Urothelium cell line (cell line): ENCODE measurements at places on chromosomes 13 and 19.
A peak's percentile ranks its signal among the peaks of the same experiment; 100 is the strongest.

DNA sequence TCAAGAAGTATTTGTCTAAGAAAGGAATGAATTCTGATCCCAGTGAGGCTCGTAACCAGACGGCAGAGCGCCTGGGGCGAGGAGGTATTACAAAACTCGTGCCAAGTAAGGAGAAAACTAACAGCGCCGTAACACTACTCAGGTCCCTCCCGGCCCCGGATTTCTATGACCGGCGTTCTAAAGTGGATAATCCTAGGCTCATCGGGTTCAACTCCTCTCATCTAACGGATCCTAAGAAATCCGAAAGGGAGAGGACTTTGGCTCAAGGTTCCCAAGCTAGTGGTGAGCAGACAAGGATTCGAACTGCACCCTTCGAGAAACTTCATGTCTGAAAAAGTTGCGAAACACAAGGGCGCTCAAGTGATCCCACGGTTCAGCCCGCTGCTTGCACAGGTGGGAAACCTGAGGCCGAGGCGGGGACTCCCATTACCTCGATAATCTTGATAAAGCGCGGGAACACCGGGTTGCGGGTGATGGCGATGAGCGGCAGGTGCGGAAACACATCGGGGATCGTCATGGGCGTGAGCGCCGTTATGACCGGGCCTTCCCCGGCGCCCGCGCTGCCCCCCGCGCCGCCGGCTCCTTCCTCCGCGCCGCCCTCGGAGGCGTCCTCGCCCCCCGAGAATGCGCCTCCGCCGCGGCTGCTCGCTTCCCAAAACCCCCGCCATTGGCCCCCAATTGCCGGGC is 529 bp downstream of the LONP1 start:
- no peak for DNase-seq

DNA sequence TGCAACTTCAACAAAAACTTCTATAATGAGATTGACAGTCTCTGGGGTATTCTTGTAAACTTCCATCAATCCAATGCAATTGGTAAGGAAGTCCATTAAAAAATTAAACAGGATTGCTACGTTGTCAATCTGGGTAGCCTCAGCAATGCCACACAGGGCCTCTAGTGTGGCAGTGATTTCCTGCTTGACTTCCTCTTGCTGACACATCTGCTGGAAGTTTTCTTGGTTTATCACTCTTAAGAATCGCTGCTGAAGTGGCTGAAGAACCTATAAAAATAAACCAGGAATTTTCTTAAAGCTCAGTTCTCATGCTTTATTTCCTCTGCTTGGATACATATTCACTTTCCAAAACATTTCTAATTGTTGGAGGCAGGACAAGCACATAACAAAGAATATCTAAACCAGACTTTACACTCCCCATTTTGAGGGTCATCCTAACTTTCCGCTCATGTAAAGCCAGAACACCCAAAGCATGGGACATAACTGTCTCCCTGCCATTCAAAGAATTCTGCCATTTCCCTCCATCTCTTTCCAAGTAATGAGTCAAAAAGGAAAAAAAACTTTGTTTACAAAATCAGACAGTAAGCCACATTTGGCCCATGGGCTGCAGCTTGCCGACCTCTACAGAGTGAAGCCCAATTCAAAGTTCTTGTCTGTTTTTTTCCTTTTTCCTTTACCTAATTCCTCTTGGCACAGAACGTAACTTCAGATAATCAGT is 23.2 kb upstream of the EEF1AKMT1 start:
- no peak for DNase-seq

GRCh38 chr13:77362166-77362565 is 35.3 kb upstream of the MYCBP2 start:
- DNase-seq, result no peak

DNA sequence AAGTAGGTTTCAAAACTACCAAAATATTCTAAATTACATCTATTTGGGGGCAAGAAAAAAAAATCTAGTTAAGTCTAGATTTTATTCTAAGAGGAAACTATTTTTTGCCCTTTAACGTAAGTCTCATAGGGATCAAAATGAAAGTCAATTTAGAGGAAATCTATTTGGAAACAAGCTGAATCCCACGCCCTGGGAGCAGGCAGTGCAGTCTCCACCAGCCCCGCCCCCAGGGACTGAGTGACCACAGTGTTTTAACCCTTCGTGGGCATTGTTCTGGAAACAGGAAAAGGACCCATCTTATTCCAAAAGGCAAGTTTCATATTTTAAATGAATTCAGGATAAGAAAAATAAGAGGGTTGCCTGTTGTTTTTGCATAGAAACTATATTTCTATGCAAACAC is 209.7 kb downstream of the SPRY2 start:
- DNase-seq, result peak; percentile 39

- no peak for DNase-seq
Measured at GRCh38 chr13:65929436-65929835, 1300.7 kb downstream of the PCDH9 start.

DNA sequence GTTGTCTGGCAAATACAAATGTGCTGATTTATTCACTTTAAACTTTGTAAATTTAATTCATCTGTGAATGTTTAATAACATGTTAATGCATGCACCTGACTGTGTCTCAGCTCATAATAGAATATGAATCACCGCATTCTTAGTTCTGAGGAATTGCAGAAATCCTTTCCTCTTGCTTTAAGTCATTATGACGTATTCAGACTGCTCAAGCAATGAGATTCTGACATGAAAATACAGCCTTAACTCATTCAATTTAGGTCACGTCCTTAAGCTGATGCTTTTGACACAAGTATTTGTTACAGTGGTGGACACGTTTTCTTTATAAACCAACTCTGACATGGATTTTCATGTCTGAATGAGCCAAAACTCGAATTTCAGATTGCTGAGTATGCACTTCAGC is 541.0 kb upstream of the KLF12 start:
- no peak for DNase-seq

DNA sequence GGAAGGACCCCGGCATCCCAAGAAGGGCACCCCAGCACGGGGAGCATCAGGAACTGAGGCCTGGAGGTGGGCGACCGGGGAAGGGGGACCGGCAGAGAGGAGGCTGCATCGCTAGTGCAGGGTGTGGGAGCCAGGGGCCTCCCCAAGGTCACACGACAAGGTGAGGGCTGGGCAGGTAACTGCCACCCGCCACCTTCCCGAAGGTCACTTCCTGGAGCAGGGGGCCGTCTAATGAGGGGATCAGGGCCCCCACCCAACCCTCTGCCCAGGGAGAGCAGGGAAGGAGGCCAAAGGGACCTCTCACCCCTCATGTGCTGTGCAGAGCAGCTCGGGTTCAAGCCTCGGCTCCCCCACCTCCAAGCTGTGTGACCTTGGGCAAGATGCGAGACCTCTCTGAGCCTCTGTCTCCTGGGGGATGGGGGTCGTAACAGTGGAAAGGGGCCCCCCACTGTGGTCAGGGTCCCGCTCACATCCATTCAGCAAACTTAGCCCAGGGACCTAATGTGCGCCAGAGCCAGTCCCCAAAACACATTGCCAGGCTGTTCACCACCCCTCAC is 6.0 kb downstream of the ZBTB7A start:
- DNase-seq, result no peak

GRCh38 chr13:30338331-30338851 is 31.0 kb upstream of the KATNAL1 start:
- peak; percentile 18 for DNase-seq

DNA sequence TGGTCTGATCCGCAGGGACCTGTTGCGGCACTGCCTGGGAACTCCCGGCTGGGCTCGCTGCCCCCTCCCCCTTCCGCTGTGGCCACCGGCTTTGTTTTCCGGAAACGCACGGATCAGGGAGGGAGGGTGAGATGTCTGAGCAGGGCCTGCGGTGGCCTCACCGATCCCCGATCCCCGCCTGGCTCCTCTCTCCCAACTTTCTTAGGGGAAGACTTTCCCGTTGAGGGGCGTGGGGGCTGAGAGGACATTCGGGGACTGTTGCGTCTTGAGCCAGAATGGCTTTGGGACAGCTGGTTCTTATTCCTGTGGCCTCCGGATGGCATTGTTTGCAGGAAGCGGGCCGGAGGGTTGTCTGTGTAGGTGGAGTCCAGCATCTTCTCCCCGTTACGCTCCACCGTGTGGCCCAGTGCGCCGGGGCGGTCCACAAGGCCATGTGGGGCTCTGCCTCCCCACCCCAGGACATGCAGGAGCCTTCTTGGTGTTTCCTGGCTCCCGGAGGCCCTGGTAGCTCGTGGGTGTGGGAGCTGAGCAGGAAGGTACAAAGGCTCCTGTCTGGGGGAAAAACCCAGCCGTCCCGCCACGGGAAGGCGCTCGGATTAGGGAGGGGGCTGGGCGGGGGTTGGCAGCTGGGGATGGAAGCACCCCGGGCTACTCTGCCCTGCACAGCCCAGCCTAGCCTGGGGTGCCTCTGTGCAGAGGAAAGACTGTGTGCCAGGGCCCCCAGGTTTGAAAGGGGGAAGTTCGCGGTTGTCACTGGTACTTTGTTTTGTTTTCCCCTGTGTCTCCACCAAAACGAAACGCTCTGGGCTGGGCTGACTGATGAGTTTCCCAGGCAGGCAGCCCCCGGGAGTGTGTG is 1.3 kb downstream of the CSNK1G2 start:
- DNase-seq, result peak; percentile 58

GRCh38 chr19:27971071-27971470 is 1241.9 kb downstream of the UQCRFS1 start:
- DNase-seq, result peak; percentile 93

- DNase-seq, result no peak
Measured at GRCh38 chr13:25493931-25494640, 122.3 kb downstream of the ATP8A2 start.

- DNase-seq, result no peak
Measured at GRCh38 chr19:30161021-30161655, 211.0 kb upstream of the ZNF536 start.

- no peak for DNase-seq
Measured at GRCh38 chr13:73261739-73262216, 203.0 kb downstream of the KLF5 start.

DNA sequence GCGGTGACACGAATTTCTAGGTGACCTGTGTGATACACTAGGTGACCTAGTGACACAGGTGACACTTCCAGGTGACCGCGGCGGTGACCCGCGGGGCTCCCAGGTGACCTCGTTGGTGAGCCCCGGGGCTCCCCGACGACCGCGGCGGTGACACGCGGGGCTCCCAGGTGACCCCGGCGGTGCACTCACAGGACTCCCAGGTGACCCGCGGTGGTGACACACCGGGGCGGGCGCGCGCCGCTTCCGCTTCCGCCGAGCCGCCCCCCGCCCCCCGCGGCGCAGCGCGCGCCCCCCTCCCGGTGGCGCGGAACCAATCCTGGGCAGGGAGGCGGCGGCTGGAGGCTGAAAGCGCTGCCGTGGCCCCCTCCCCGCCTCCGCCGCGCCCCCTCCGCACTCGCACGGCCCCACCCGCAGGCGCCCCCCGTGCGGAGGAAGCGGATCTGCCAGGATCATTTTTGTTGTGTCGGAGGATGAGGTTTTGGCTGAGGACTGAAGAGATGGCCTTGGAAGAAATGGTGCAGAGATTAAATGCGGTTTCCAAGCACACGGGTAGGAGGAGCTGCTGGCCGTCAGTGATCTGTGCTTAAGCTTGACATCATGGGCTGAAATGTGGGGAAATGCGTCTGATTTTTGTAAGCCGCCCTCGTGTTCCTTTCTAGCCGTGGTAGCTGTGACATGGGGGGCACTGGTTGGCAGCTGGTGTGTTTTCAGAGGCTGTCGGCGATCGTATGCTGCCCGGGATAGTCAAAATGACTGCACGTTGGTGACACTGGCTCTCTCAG is at the start of gene MCF2L:
Gene MCF2L, plus strand, starts transcription at position 305 of the 782 bp plus-strand sequence. Its CDS starts 166 bp downstream, at position 471.
- peak; percentile 82 for DNase-seq

- DNase-seq, result no peak
Measured at GRCh38 chr13:110920038-110920437, 5.2 kb upstream of the ANKRD10 start.

DNA sequence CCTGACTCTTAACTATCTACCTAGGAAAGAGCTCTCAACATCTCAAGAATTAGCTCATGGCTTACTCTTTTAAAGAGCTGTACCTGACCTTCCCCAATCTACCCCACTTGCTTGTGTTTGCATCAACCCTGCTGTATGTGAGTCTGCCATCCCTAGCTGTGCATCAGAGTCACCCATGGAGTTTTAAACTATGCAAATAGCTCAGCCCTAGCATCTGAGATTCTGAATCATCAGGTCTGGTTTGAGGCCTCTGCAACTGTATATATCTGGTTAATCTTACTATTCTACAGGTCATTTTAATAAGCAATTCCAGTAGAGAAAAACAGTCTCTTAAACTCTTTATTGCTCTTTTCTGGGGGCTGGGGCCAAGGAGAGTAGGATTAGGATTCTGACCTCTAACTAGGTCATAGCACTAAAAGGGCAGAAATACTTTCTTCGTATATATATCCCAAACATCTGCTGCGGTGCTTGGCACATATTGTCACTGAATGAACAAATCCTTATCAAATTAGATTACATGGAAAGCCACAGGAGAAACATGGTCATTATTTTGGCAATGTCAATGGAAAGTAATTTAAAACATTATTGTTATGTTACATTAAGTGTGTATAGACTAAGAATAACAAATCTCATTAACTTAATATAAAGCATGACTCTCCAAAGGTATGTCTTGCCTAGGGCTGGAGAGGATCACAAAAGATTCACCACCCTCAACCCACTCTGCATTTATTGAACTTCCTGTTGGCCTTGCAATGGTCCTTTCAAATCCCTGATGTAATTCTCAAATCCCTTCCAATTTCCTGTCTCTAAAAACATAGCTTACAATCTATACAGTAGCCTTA is 232.2 kb downstream of the DACH1 start:
- no peak for DNase-seq
